ENCODE measurements at places on chromosomes 11 and 22.
A peak's percentile ranks its signal among the peaks of the same experiment; 100 is the strongest.

- no peak for DNase-seq
These were observed 90.0 kb downstream of the ARHGAP42 start for GRCh38 chr11:100777103-100777502.

- DNase-seq, result no peak
These were observed 5.2 kb upstream of the IL17REL start for GRCh38 chr22:50017701-50018224.

DNA sequence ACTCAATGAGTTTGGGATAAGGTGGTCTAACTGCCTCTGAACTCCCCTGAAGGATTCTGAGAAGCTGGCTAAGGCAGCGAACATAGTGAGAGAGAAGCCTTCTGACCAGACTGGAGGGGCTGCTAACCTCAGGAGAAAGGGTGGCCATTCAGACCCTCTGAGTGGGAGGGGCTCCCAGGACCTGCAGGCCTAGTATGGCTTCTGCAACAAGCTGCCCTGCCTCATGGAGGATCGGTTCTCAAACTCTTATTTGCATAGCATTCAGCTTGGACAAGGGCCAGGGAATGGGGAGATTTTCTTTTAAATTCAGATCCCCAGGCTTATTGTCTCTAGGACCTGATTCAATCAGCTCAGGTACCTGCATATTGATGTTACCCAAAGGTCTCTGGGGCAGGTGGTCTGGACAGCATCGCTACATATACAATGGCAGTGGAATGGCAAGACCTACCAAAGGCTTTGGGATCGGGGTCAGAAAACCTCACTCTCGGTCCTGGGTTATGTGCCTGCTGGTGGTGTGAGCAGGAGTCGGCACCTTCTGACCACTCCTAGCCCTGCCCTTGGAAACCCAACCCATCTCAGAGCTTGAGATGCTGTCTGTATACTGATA lies 599.1 kb downstream of the BRD1 start:
- peak; percentile 25 for DNase-seq

DNA sequence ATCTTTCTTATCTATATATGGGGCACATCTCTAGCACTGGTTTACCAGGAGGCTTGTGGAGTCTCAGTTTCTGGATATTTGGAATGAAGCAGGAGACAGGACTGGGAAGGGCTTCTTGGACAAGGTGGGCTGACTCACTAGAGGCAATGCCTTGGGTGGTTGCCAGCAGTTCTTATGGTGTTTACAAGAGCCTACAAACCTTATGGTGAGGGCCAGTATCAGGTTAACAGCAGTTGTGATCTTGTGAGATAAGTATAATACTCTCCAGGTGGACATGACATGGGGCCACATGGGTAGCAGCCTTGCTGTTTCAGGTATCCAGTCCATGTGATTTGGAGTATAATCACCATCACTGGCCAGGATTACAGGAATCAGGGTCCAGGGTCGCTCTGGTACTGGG lies 10.2 kb downstream of the FUT4 start:
- no peak for DNase-seq

- DNase-seq, result no peak
These were observed 319.0 kb downstream of the DDX10 start for GRCh38 chr11:108983636-108984420.

GRCh38 chr11:73554671-73555320 lies 43.1 kb downstream of the FAM168A start:
- DNase-seq, result no peak

DNA sequence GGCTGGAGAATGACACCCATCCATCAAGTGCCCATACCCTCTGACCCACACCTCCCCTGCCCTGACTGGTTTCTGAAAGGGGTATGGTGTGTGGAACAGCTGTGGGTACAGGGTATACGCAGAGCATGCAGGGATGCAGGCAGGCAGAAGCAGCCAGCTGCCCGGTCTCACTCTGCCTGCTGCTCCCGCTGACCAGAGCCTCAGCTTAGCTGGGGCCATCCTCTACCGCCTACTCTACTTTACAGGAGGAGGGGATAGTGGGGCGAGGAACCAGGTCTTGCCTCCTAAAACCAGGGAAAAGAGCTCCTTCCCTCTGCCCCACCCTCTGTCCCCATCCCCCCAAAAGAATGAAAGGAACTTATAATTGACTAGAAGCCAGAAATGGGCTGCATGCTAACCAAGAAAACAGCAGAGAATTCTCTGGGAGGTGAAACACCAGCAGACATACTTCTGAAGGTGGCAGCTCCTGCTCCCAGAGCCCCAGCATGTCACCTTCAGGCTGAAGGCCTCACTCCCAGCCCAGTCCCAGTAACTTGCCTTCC lies 13.0 kb upstream of the CHRM4 start:
- DNase-seq, result no peak

DNA sequence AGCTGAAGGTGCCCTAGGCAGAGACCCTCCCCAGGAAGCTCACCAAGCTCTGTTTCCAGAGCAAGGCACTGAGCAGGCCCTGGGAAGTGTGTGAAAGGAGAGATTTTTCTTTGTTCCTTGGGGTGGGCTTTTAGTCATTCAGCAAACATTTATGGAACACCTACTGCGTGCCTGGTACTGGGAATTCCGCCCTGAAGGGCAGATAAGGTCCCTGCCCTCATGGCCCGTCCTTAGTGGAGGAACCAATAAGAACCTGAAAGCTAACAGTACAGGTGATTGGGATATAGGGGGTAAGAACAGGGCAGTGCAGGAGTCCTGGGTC lies 3.9 kb downstream of the TMEM134 start:
- DNase-seq, result no peak

GRCh38 chr11:35241083-35241482 lies 102.1 kb downstream of the CD44 start:
- no peak for DNase-seq

DNA sequence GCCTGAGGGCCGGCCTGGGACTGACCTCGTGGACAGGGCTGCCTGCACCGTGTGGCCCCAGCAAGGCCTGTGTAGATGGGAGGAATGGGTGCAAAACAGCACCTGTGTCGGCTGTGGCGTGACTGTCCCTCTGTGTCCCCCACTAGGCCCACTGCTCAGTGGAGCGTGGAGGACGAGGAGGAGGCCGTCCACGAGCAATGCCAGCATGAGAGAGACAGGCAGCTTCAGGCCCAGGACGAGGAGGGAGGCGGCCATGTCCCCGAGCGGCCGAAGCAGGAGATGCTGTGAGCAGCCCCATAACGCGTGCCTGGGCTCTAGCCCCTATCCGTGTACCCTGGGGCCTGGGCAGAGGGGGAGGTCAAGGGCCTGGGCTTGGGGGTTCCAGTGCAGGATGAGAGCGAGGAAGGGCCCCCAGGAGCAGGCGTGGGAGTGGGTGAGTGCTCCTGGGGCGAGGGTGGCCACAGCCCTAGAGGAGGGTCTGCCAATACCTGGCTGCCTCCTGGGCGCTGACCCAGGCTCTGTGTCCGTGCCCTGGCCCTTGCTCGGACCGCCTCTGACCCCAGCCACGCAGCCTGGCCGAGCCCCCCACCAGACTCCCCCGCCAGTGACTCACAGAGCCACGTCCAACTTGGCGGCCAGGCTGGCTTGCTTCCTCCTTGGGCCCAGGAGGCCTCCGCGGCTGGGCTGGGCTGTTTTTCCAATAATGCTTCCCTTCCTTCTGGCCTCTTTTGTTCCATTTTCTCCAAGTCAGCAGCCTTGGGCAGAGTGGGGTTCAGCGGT lies 11.6 kb downstream of the PRR33 start:
- no peak for DNase-seq

GRCh38 chr11:105867742-105868141 lies 154.3 kb downstream of the MSANTD4 start:
- no peak for DNase-seq
